ENCODE measurements at places on chromosomes 7 and 10.

DNA sequence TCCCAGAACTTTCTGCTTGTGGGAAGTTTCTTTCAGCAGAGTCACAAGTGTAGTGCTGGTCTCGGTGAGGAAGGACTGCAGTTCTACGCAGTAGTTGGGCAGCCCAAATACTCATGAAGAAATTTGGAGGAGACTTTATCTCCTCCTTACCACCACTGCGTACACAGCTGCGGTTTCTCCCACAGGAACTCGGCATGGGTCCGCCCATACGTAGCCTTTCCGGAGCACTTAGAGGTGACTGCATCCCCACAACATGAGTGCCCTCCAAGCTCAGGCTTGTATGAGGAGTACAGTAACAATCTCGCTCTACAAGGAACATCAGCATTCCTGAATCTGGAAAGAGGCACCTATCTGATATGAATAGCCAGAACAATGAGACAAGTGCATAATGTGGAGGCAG lies 549.2 kb upstream of the SEMA3D start:
- no peak for DNase-seq

- DNase-seq: peak; percentile 97
These were observed 9.9 kb downstream of the TTYH3 start for GRCh38 chr7:2641406-2642393.

DNA sequence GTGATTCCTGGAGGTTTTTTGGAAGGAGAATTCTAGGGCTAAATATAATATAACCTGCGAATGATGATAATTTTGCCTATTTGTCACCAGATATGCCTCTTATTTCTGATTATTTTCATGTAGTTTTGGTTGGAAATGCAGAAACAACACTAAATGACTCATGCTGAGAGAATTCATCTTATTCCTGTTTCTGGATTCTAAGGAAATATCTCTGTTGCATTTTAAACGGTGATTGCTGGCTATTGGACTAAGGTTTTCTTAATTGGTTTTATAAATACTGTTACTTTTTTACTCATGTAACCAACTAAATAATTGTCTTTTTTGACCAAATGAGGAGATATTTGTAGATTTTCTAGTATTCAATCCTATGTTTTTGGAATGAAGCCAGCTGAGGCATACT lies 204.9 kb upstream of the NPSR1 start:
- no peak for DNase-seq

GRCh38 chr10:100327007-100327717 lies 2.9 kb downstream of the PKD2L1 start:
- peak; percentile 35 for DNase-seq

DNA sequence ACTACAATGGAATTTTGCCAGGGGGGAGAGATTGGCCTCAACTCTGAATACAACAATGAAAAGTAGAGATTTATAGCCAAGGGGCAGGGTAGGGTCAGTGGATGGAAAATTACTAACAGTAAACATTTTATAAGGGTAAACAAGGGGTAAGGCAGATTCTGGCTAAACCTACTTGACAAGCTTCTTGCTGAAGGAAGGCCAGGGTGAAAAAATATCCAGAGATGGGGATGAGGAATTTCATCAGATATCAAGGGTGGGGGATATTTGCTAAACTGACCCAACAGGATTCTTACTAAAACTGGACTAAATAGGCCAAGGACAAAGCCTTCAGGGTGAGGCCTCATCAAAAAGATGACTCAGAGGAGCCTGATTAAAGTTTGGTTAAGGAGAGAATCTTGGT lies 156.3 kb downstream of the RTKN2 start:
- DNase-seq: no peak

Measured in tongue (tissue), 3 donors.